ENCODE measurements at places on chromosomes 5 and 9. TPM values are rescaled to one million over a fixed set of nuclear protein-coding genes. Genes with fewer than 3 reads are reported as not detected.
A peak's percentile ranks its signal among the peaks of the same experiment; 100 is the strongest.

The SV2C gene
- not detected for total RNA-seq

- peak; percentile 79 for DNase-seq
These were observed 786 bp upstream of the NTNG2 start for GRCh38 chr9:132160802-132161742.

The CD274 gene
- 1.0 TPM for total RNA-seq

The RAPGEF6 gene
- total RNA-seq, result 19.2 TPM

GRCh38 chr5:133368916-133369783 is 243.2 kb downstream of the FSTL4 start:
- DNase-seq, result no peak

DNA sequence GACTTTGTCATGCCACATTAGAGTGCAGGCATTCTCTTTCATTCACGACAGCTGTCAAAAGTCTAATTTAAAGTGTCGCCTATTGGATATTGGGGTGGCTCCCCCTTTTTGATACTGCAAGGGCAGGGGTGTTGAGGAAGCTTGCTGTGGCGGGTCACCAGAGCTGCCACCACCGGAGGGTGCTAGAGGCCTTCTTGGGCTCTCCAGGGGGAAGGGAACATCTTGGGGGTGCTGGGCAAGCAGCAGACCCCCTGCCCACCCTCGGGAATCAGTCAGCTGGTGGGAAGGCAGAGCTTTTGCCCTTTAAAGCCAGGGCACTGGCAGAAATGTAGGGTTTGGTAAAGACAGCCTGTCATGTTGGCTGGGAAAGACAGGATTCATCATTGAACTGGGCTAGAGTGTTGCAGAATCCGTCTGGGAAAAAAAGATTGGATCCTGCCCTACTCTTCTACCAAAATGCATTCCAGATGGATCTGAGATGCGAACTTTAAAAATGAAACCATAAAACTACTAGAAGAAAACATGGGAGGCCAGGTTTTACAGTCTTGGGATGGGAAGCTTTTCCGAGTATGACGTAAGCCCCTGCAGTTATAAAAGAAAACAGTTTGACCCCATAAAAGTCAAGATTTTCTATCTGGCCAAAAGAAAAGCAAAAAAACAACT is 22.3 kb downstream of the COL5A1 start:
- DNase-seq, result no peak

DNA sequence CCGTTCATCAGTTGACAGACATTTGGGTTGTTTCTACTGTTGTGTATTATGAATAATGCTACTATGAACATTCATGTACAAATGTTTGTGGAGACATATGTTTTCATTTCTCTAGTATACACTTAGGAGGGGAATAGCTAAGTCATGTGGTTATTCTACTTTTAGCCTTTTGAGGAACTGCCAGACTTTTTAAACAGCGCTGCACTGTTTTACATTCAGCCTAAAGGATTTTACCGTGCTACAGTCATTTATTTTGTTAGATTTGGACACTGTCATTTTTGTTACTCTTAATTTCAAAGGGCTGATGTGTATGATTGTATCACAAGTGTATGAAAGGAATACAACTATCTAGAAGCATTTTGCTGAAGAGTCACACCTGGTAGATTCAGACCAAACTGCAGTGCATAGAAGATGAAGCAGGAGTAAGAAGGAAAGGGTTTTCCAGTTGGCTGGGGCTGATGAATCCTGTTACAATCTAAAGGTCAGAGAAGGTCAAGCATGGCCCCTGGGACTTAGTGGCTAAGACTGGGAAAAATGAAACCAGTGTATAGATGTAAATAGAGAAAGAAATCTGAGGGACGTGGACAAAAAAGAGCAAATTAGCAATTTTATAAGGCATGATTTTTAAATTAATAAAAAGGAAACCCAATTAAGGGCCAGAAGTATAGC is 509.7 kb downstream of the PSAT1 start:
- DNase-seq, result no peak

- DNase-seq, result no peak
These were observed 166.4 kb upstream of the OTULINL start for GRCh38 chr5:14415024-14415697.

- DNase-seq, result no peak
These were observed 7.6 kb upstream of the GRPEL2 start for GRCh38 chr5:149337736-149338135.

- peak; percentile 33 for DNase-seq
These were observed 91.6 kb upstream of the ICE1 start for GRCh38 chr5:5330728-5331452.
